ENCODE measurements at places on chromosomes 16 and 17.

- DNase-seq = no peak
Observed at GRCh38 chr16:81650982-81651562, 128.0 kb upstream of the PLCG2 start.

- no peak for DNase-seq
Observed at GRCh38 chr17:57665696-57666095, 79.4 kb downstream of the CCDC182 start.

DNA sequence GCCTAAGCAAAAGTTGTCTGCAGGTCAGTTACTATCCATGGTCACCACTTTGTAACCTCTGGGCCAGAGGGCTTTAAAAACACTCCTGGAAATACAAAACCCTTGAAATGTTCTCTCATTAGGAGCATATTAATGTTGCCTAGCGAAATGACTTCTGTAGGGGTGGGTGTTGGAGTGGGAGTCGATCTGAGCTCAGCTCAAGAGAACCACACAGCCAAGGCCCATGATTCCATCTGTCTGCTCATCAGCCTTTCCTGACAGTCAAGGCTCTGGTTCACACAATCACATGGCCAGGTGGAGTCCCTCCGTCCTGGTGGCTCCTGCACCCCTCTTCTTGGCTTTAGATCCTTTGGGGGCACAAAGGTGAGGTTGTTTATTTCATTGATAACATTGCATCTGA, 26.7 kb downstream of the RCVRN start:
- no peak for DNase-seq

DNA sequence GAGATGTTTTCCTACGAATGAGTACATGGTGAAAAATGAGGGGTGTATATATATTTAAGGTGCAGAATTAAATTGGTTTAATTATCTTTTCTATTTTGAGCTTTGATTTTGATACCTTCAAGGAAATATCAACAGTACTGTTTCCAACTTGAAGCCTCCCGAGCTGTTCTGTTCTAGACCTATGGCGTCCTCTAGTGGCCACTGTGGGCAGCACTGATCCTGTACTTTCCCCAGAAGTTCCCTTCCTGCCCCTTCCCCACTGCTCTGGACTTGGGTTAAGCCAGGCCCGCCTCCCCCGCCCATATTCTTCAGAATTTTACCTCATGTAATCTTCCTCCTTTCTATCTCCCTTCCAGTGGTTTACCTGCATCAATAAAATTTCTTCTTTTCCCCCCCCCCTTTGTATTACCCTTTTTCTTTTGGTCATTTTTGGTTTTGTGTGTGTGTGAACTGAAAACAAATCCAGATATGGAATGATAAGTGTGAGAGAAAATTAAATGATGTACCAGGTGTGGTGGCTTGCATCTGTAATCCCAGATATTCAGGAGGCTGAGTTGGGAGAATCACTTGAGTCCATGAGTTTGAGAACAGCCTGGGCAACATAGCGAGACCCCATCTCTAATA, 1643.5 kb downstream of the TP53TG3F start:
- peak; percentile 5 for DNase-seq

DNA sequence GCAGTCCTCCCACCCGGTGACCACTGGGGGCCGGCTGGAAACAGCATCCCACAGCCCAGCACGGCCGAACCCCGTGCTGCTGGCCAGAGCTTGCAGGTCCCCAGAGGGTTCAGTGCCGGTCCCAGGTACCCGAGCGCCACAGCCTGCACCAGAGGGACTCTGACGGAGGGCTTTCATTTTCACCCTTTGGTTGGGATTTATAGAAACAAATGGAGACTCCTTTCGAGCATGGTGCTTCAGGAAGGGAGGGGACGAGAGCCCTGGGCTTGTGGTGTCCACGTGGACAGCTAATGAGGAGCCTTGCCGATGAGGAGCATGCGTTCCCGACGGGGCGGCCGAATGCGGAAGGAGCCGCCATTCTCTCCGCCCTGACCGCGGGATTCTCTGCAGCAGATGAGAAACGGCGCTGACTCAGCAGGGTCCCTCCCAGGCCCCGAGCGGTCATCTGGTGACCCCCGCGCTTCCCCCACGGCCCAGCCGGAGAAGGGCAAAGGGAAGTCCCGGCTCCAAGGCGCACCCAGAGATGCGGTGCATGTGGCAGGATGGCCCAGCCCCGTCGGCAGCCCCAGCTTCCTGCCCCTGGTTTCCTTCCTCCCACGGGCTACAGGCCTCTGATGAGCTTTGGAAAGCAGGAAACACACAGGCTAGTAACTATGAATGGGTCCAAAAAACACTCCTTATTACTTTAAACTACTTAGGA, 9.8 kb downstream of the SLC38A10 start:
- DNase-seq = no peak
